ENCODE measurements at places on chromosomes 2 and 18. TPM values are rescaled to one million over a fixed set of nuclear protein-coding genes. Genes with fewer than 3 reads are reported as not detected.

DNA sequence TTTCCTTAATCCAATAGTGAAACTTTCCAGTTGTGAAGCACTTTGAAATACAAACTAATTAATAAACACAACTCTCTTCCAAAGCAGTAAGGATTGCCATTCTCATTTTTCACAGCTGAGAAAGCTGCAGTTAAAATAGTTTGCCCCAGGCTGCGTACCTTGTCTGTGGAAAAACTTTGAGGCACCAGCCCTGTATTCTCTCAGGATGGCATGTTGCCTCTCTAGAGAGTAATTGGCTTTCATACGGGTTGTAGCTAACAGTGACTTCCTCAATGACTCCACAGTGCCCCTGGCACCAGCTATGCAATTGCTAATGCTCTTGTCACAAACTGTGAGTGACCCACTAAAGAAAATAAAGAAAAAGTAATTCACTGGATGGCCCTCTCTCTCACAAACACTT lies 345.7 kb downstream of the MTX2 start:
- DNase-seq: no peak

MYO5B gene
- 27.3 TPM for polyA plus RNA-seq

GRCh38 chr2:7595206-7595605 lies 678.0 kb downstream of the RNF144A start:
- DNase-seq: no peak

BMP10 gene
- polyA plus RNA-seq: not detected

ALPP gene
- polyA plus RNA-seq: not detected

GRCh38 chr2:129820908-129821307 lies 158.6 kb upstream of the RAB6C start:
- no peak for DNase-seq

GRCh38 chr2:98467082-98467536 lies 22.5 kb downstream of the INPP4A start:
- no peak for DNase-seq

GRCh38 chr2:171939743-171940071 lies 17.4 kb downstream of the HAT1 start:
- no peak for DNase-seq

GRCh38 chr2:70683455-70683854 lies 84.5 kb downstream of the ADD2 start:
- no peak for DNase-seq

DNA sequence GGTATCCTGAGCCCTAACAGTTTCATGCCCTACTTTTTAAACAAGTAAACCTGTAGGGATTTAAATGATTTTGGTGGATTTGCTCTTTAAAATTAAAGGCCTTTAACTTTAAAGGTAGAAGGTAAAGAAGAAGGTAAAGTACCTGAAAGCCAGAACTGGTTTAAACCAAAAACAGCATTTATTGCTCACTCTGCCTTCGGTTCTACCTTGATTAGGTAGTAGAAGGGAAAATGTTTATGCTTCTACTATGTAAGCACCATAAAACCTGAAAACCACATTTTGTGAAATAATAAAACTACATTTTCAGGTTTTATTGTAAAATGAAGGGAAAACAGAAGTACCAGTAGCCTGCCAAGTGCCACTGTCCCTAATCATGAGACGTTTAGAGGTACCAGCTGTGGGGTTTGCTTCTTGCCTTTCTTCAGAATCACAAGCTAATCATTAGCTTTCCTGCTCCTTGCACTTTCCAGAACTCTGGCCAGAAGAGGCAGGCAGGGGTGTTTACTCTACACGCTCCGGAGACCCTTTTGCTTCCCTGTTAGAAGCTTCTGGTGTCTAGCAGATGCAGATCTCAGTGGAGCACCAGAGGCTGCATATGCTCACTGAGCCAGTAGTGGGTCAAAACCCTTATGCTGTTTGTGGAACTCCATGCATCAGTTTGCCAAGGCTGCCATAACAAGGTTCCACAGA lies 33.3 kb downstream of the RPIA start:
- DNase-seq: no peak
